Left ventricle myocardium superior (tissue), 1 donor: ENCODE measurements at places on chromosomes 12 and 14. TPM values are rescaled to one million over a fixed set of nuclear protein-coding genes. Genes with fewer than 3 reads are reported as not detected.
A peak's percentile ranks its signal among the peaks of the same experiment; 100 is the strongest.

- DNase-seq = peak; percentile 55
These were observed 807 bp downstream of the B4GALNT3 start for GRCh38 chr12:460261-461230.

GRCh38 chr14:93103392-93104080 is 12.2 kb downstream of the ITPK1 start:
- peak; percentile 54 for DNase-seq

DNA sequence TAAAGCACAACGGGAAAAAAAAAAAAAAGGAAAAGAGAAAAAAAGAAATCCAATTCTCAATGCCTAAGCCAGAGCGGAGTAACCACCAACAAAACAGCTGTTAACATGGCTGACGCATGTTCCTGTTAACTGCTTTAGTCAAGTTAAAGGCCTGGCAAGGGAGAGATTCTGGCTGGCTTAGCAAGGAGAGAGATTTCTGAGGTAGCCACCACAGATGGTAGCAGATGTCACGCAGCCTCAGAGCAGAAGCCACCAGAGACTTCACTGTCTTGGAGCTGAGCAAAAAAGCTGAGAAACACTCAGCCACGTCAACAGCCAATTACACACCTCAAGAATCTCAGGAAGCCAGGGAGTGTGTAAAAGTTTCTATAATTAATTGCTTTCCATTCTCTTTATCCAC is 87.1 kb downstream of the TMCC3 start:
- no peak for DNase-seq

The TAS2R19 gene
- total RNA-seq = 0.77 TPM

The BRF1 gene
- total RNA-seq = 20.3 TPM

The CSRP2 gene
- 54.1 TPM for total RNA-seq

- DNase-seq = no peak
These were observed 227.1 kb downstream of the TRHDE start for GRCh38 chr12:72499244-72499643.

The KRT3 gene
- total RNA-seq = not detected

GRCh38 chr14:54278665-54279295 is 118.0 kb upstream of the CDKN3 start:
- DNase-seq = no peak

The GPR65 gene
- total RNA-seq = 0.42 TPM

- no peak for DNase-seq
These were observed 12.5 kb downstream of the SPTB start for GRCh38 chr14:64867182-64867581.
